ENCODE measurements at places on chromosomes 13 and 19.

GRCh38 chr13:110627761-110628476 lies 12.6 kb downstream of the NAXD start:
- DNase-seq, result no peak

- no peak for DNase-seq
These were observed 652 bp downstream of the POU4F1 start for GRCh38 chr13:78602561-78603239.

- DNase-seq, result no peak
These were observed 102.5 kb downstream of the GADD45B start for GRCh38 chr19:2578391-2578890.

DNA sequence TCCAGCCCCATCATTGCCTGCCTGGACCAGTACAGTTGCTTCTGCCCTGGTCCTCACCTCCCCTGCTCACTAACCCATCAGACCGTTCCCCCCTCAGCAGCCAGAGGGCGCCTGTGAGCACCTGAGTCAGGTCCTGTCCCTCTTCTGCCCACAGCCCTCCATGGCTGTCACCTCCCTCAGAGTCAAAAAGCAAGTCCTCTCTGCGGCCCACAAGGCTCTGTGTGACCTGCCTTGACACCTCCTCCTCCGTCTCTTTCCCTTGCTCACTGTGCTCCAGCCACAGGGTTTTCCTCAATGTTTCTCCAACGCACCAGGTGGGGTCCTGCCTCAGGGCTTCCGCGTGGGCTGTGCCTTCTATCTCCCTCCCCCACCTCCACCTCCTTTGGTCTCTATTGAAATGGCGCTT lies 29.4 kb upstream of the PTPRS start:
- peak; percentile 4 for DNase-seq

DNA sequence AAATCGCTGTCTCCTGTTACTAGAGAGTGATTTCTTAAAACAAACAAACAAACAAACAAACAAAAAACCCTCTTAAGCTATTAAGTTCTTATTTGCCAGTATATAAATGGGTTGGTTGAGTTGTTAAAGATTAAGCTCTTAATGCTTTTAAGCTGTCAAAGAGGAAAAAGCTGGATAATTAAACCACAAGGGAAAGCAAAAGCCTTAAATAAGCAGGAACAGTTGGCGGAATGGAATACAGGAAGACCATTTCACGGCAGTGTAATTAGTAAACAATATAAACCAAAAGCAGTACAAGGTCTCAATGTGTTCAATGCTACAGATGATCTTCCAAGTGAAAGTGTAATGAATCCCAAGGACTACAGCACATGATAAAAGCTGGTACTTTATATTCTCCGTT lies 32.2 kb upstream of the GGACT start:
- no peak for DNase-seq

DNA sequence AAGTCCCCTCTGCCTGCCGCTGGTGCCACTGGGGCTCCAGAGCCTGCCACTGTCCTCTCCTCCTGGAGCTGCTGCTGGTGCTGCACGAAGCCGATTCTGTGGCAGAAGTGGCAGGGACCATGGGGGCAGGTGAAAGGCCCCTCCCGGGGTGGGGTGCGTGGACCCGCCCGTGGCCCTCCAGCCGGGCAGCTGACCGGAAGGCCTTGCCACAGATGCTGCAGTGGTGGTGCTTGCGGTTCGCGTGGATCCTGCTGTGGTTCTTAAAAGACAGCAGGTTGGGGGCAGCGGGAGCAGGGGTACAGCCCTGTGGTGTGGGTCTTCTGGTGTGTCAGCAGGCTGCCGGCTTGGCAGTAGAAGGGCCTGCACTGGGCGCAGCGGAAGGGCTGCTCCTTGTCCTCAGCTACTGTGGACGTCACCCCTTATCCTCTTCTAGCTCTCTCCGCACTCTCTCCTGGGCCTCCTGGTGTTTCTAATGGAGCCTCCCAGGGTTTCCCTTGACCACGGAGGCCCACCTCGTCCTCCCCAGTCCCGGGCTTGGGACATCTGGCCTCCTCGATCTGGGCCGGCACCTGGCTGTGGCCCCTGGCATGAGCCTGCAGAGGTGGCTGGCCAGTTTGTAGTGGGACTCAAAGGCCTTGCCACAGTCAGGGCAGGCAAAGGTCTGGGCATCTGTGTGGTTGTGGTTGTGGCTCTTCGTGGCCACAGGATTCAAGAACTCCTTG lies 380.4 kb downstream of the OLFM4 start:
- no peak for DNase-seq

- DNase-seq, result no peak
These were observed 39.2 kb upstream of the CSNK1A1L start for GRCh38 chr13:37144661-37145060.

- no peak for DNase-seq
These were observed 20.8 kb downstream of the TCF3 start for GRCh38 chr19:1631557-1632100.

DNA sequence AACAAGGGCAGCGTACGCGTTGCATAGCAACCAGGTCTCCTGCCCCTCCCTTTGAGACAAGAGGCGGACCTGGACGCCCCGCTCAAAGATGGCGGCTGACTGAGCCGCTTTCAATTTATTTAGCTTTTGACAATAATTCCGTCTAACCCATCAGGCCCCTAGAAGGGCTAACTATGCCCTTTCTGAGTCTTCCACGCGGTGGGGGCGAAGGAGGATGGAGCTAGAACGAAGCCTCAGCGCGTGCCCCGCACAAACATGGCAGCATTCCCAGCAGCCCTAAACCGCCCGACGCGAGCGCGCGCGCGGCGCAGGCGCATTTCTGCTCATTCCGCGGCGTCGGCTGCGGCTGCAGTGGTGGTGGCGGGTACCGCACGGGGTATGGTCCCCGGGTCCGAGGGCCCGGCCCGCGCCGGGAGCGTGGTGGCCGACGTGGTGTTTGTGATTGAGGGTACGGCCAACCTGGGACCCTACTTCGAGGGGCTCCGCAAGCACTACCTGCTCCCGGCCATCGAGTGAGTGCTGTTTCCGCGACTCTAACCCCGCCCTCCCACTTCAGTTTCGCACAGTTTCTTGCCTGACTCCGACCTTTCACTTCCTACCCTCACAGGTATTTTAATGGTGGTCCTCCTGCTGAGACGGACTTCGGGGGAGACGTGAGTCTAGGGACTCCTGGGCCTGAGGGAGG lies at the start of gene MED25:
Gene MED25, plus strand, starts transcription at position 326 of the 685 bp plus-strand sequence. Its CDS starts 53 bp downstream, at position 379.
- peak; percentile 75 for DNase-seq

DNA sequence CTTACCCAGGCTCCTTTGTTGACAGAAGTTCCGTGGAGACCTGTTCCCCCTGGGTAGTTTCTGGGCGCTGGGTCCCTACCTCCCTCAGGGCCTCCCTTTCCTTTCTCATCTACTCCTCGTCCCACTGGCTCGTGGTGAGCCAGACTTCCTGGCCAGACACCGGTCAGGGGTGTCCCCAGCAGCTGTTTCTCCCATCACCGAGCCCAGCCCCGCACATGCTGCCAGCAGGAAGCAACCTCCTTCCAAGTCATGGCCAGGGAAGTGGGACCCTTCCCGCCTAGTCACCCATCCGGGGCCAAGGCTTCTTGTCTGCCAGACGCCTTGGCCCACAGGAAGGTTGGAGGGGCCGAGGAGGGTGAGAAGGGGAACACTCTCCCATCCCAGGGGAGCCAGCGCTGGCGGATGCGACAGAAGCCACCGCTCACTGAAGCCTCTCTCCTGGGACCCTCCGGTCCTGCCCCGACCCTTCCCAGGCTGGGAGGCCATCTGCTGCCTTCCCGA lies 5.7 kb downstream of the PAK4 start:
- DNase-seq, result no peak

DNA sequence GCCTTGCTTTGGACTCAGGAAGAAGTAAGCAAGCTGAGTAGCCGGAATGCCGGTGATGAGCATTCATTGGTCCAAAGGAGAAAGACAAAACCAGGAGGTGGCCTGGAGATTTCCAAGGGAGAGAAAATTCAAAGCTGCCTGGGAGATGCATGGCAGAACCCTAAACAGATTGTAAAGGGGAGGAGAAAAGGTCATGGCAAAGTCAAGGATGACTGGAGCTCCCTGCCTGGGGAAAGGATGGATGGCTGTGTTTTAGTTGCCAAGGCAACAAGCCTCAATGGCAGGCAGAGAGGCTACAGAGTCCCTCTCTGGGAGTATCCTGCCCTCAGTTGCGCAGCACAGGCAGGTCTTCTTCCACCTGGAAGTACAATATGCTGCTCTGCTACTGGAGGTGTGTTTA lies 134.0 kb downstream of the ENOX1 start:
- DNase-seq, result no peak

GRCh38 chr19:49335071-49335783 lies at the start of gene CD37:
Gene CD37 (plus strand): TSS chr19:49335406. CDS start chr19:49335541, 135 bp downstream.
- peak; percentile 29 for DNase-seq

GRCh38 chr13:27522847-27523246 lies 72.5 kb upstream of the MTIF3 start:
- DNase-seq, result no peak

- no peak for DNase-seq
These were observed 72.9 kb downstream of the SLC10A2 start for GRCh38 chr13:102993348-102993747.

- no peak for DNase-seq
These were observed 3.7 kb downstream of the ICAM1 start for GRCh38 chr19:10274589-10274988.

GRCh38 chr13:48265217-48265815 lies 32.3 kb downstream of the ITM2B start:
- no peak for DNase-seq

- no peak for DNase-seq
These were observed 164.9 kb upstream of the CSNK1A1L start for GRCh38 chr13:37270226-37271001.

DNA sequence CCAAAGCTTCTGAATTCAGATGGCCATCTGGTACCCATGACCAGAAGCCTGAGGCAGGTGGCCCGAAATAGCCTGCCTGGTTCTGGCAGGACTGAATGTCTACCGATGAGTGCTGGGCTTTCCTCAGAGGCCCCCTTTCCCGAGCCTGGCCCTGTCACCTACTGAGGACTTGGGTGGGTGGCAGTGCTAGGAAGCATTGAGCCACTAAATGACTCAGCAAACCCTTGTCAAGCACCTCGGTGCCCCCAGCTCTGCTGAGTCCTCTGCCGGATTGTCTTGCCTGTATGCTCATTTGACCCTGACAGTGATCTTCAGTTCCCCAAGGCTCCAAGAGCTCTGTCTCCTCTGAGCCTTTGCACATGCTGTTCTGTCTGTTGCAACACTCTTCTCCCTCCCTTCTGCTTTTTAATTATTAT lies 17.9 kb downstream of the PPP1R37 start:
- DNase-seq, result no peak

DNA sequence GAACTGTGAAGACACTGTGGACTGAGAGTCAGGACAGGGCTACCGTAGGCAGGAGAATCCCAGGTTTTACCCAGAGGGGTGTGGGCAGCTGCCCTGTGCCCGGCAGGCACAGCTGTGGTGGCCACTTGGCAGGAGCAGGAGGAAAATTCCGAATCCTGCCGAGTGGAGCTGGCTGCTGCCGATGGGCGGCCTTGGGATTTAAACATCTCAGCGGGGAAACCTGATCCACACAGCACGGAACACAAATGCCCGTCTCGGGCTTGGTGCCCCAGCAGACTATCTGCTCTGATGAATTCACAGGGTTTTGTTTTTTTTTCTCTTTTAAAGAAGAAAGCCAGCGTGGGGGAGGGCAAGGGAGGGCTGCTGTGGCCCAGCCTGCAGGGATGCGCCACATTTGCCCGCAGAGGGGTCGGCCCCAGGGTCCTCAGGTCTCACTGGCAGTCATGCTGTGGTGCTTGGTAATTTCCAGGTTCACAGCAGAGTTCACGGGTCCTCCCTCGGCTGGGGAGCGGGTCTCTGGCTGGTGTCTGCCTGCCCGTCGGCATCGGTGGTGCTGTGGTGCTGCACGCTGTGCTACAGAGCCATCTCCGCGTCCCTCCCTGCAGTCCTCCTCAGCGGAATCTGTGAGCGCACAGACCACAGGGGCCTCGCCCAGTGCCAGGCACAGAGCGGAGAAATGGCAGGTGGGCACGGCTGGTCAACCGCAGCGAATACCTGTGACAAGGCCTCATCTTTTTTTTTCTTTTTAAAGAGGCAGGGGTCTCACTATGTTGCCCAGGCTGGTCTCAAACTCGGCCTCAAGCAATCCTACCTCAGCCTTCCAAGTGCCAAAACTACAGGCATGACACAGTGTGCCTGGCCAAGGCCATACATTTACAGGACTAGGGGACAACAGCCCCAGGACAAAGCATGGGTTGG lies 28.1 kb downstream of the MPND start:
- DNase-seq, result no peak

DNA sequence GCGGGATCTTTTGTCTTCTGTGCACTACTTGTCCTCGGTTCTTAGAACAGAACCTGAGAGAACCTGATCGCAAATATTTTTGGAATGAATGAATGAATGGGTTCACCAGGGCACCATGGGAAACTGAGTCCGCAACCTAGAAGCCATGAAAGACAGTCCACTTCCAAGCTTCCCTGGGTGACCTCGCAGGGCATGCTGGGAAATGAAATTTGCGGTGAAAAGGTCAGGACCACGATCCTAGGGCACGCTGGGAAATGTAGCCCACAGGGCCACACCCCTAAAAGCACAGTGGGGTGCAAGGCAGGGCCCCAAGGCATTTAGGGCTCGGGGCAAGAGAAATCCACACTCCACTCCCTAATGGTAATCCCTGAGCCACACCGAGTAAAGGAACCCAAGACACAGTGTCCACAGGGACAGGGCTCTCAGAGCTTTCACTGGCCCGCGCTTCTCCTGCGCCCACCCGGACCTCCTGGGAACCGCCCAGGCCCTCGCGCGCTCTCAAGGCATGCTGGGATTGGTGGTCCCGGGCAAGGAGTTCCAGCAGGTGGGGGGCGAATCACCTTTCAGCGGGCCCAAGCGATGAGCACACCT lies 1.1 kb upstream of the PPP1R12C start:
- no peak for DNase-seq

- no peak for DNase-seq
These were observed 102.2 kb upstream of the SERP2 start for GRCh38 chr13:44271473-44271872.

GRCh38 chr13:46552889-46553520 lies at the start of gene LRCH1:
Gene LRCH1 (plus strand): TSS chr13:46553170. CDS start chr13:46553397, 227 bp downstream.
- peak; percentile 60 for DNase-seq

- DNase-seq, result no peak
These were observed 605.8 kb downstream of the PCDH9 start for GRCh38 chr13:66624302-66624701.

GRCh38 chr13:83882606-83882959 lies 309 bp upstream of the SLITRK1 start:
- DNase-seq, result no peak

- no peak for DNase-seq
These were observed 47.9 kb upstream of the OLFM4 start for GRCh38 chr13:52980695-52981094.

- no peak for DNase-seq
These were observed 18.7 kb downstream of the STK24 start for GRCh38 chr13:98557937-98558792.

GRCh38 chr13:40190641-40191100 lies 475.8 kb downstream of the FOXO1 start:
- peak; percentile 36 for DNase-seq

GRCh38 chr19:2783781-2784145 lies 690 bp upstream of the SGTA start:
- DNase-seq, result no peak

- DNase-seq, result no peak
These were observed 563.7 kb downstream of the EFNB2 start for GRCh38 chr13:105971738-105972137.

GRCh38 chr13:29800687-29801086 lies 49.7 kb downstream of the UBL3 start:
- no peak for DNase-seq

Measured in stimulated activated CD8-positive, alpha-beta memory T cell treated with anti-CD3 and anti-CD28 coated beads, Interleukin-4, amount 100 ng/mL, for 1 hour (primary cell).